Stimulated activated CD4-positive, alpha-beta T cell treated with anti-CD3 and anti-CD28 coated beads, Interleukin-15, amount 100 ng/mL, for 1 hour (primary cell): ENCODE measurements at places on chromosomes 4 and X.

GRCh38 chrX:13752646-13753045 lies 18.1 kb downstream of the OFD1 start:
- no peak for DNase-seq

GRCh38 chrX:78321809-78322208 lies 5.6 kb downstream of the CYSLTR1 start:
- no peak for DNase-seq

DNA sequence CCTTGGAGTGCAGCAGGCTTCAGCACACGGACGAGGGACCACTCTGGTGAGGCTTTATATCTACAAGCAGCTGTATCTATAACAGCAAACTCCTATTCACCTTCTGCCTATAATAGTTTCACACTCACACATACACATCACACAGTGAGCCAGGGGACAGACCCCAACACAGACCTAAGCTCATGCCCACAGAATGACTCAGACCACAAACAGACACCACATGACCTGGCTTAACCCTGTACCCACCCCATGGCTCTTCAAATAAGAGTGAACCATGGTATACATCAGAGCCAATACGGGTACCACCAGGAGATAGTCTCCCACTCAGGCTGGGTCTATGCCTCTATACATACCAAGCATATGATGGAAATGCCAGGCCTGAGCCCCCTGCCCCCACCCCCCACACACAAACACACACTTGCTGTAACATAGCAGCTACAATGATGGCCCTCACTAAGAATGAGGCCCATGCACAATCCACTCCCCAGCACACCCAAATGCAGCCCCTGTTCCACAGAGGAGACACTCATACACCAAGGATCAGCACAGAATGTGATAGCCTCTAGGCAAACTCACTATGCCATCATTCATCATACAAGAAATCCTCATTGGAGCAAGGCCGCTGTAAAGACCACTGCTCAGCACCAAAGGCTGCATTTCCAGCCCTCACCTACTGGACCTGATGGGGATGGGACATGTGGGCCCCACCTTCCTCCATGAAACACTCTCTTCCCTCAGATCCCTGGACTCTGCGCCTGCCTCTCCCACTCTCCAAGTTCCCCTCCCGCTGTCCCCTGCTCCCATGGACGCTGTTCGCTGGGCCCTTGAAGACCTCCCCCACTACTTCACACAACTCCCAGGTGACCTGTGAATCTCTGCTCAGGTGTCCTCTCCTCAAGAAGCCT lies 62.1 kb upstream of the XIAP start:
- DNase-seq: no peak

DNA sequence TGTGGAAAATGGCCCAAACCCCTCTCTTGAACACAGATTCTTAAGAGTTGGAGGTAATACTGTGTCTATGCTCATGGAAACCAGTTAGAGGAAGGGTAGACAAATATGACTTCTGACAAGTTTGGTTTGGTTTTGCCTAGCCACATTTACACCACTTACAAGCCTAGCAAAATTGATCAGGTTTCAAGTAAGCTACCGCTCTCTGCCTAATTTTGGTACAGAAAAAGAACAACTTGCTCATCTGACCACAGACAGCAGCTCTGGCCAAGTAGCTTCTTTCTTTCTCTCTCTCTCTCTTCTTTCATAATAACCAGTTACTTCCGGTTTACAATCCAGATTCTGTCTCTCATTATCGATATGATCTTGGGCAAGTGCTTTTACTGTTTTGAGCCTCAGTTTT lies 260.0 kb downstream of the GLUD2 start:
- DNase-seq: no peak

- DNase-seq: no peak
These were observed 8.5 kb downstream of the RAB9B start for GRCh38 chrX:103823591-103823990.

GRCh38 chrX:1424147-1424851 lies 28.4 kb downstream of the ASMTL start:
- no peak for DNase-seq
